ENCODE measurements at places on chromosomes 4 and X. TPM values are rescaled to one million over a fixed set of nuclear protein-coding genes. Genes with fewer than 3 reads are reported as not detected.

Gene NWD2
- total RNA-seq, result not detected

Gene HEPH
- total RNA-seq, result not detected

Gene CDS1
- 0.68 TPM for total RNA-seq

Gene CSN3
- not detected for total RNA-seq

Gene SERPINA7
- total RNA-seq, result not detected

Gene PABPC5
- total RNA-seq, result 1.2 TPM

Gene UGT2A1
- total RNA-seq, result not detected

Gene TRIM75
- not detected for total RNA-seq

Gene SERTM2
- not detected for total RNA-seq

Gene CT45A1
- 103 TPM for total RNA-seq

Gene RIPPLY1
- not detected for total RNA-seq

Gene RPA4
- total RNA-seq, result 0.82 TPM

Gene ADH1B
- total RNA-seq, result not detected

Gene AKAP14
- total RNA-seq, result not detected

Gene MFAP3L
- 1.2 TPM for total RNA-seq

Gene GAGE1
- 37.1 TPM for total RNA-seq

Gene FGA
- total RNA-seq, result not detected

Gene EPGN
- not detected for total RNA-seq

Gene ZNF280C
- total RNA-seq, result 3.1 TPM

Gene NUDT10
- 0.19 TPM for total RNA-seq

Gene TMEM31
- total RNA-seq, result not detected

Gene SRD5A3
- total RNA-seq, result 9.7 TPM

Gene ARX
- not detected for total RNA-seq

Gene TLR6
- 3.0 TPM for total RNA-seq

Gene CSAG3
- 11.0 TPM for total RNA-seq

Gene SPATA18
- total RNA-seq, result not detected

Gene HTR2C
- total RNA-seq, result not detected

Gene ZNF732
- 0.48 TPM for total RNA-seq

Gene SAGE1
- 14.1 TPM for total RNA-seq

Gene MAGEB1
- not detected for total RNA-seq

Gene HTRA3
- total RNA-seq, result 1.1 TPM
